Activated CD8-positive, alpha-beta T cell treated with anti-CD3 and anti-CD28 coated beads for 36 hours (primary cell): ENCODE measurements at places on chromosomes 6 and 20. TPM values are rescaled to one million over a fixed set of nuclear protein-coding genes. Genes with fewer than 3 reads are reported as not detected.

RWDD1 gene
- total RNA-seq, result 46.0 TPM

GGTLC1 gene
- not detected for total RNA-seq

PIGT gene
- 43.7 TPM for total RNA-seq

TREM1 gene
- total RNA-seq, result not detected

SPATA2 gene
- 7.4 TPM for total RNA-seq

SLC22A1 gene
- 0.31 TPM for total RNA-seq

LY6G6C gene
- total RNA-seq, result not detected

DNA sequence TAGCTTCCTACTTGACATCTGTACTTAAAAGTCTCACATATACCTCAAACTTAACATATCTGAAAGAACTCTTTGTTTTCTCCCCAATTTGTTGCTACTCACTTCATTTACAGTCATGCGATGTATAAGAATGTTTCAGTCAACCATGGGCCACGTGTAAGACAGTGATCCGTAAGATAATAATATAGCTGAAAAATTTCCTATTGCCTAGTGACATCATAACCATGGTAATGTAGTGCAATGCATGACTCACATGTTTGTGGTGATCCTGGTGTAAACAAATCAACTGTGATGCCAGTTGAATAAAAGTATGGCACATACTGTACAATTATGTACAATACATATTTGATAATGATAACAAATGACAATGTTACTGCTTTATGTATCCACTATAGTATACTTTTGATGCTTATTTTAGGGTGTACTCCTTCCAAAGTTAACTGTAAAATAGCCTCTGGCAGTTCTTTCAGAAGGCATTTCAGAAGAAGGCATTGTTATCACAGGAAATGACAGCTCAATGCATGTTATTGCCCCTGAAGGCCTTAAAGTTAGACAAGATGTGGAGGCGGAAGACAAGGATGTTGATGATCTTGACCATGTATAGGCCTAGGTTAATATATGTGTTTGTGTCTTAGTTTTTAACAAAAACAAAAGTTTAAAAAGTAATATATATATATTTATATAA is 579.0 kb downstream of the EPHA7 start:
- no peaks in the 10 kb centered on the region for H3K27me3 ChIP-seq
- H3K4me1 ChIP-seq, result no peaks in the 10 kb centered on the region
- DNase-seq, result no peak
- H3K27ac ChIP-seq, result no peak overlapping the region

DNA sequence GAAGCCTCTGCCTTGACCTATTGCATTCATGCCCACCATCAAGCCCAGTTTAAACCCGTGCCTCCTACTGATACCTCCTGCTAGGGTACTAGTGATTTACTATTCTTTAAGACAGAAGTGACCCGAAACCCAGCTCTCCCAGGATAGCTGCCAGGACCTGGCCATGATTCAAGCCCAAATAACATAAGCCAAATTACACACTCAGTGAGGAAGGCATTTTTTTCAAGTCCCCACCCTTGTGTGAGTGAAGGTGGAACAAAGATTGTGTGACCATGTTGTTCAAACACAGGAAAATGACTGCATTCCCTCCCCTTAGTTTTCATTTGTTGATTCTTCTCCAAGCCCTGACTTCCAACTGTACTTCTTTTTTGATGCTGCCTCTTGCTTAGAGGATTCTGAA is 3.7 kb upstream of the KAT14 start:
- H3K4me3 ChIP-seq, result no peak overlapping the region
- H3K4me1 ChIP-seq, result peaks cover 7% of the 10 kb centered on the region
- no peak for DNase-seq
- no peaks in the 10 kb centered on the region for H3K27me3 ChIP-seq
- no peak overlapping the region for H3K27ac ChIP-seq

DNA sequence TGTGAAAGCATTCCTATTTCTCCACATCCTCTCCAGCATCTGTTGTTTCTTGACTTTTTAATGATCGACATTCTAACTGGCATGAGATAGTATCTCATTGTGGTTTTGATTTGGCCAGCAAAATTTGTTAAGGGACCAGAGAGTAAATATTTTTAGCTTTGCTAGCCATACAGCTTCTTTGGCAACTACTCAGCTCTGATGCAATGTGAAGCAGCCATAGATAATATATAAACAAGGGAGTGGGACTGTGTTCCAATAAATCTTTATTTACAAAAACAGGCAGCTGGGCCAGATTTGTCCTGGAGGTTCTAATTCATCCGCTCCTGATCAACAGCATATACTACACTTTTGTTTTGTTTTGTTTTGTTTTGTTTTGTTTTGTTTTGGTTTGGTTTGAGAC is 202.9 kb downstream of the ZNF217 start:
- H3K27me3 ChIP-seq, result peaks cover 2% of the 10 kb centered on the region
- no peak overlapping the region for H3K27ac ChIP-seq
- no peak overlapping the region for H3K4me3 ChIP-seq
- no peaks in the 10 kb centered on the region for H3K36me3 ChIP-seq

- no peak overlapping the region for H3K4me3 ChIP-seq
- H3K36me3 ChIP-seq, result no peaks in the 10 kb centered on the region
- no peak overlapping the region for H3K27ac ChIP-seq
- peaks cover 8% of the 10 kb centered on the region for H3K27me3 ChIP-seq
- H3K4me1 ChIP-seq, result no peaks in the 10 kb centered on the region
- DNase-seq, result no peak
These were observed 55.5 kb downstream of the AFDN start for GRCh38 chr6:167882244-167882643.

DNA sequence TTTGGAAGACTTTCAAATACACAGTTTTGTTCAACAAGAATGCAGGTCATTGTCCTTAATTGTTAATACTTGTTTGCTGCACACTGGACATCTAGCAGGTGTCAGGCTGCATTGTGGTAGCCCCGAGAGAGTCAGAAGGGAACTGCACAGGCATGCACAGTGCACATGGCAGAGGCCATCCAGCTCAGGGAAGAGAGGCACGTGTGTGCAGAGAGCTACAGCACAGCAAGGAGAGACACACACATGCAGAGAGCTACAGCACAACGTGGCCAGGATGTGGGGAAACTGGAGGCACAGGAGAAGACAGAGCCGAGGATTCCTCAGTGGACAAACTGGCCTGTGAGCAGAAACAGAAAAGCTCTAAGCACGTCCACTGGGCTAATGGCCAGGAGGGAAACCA is 272.0 kb downstream of the SMOC2 start:
- H3K27me3 ChIP-seq, result peaks cover 3% of the 10 kb centered on the region
- DNase-seq, result no peak
- no peaks in the 10 kb centered on the region for H3K4me1 ChIP-seq
- no peaks in the 10 kb centered on the region for H3K36me3 ChIP-seq
- no peak overlapping the region for H3K4me3 ChIP-seq

DNA sequence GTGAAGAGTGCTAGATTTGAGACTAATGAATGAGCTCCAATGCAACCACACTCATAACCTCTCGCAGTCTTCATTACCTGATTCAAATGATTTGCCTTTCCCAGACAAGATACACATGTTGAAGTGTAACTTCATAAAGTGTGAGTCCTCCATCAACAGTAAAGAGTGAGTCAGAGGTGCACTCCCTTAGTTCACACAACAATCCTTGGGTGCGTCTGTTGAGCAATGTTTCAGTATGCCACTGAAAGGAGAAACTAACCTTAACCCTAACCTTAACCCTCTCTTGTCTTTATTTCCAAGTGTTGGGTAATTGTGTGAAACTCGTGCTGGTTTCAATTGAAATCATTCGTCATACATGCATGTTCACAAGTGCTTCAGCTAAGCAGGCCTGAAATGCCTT is 21.0 kb upstream of the RIN2 start:
- no peak overlapping the region for H3K27ac ChIP-seq
- no peak overlapping the region for H3K4me3 ChIP-seq
- H3K4me1 ChIP-seq, result peaks cover 2% of the 10 kb centered on the region
- H3K27me3 ChIP-seq, result peaks cover 7% of the 10 kb centered on the region

GRCh38 chr20:60407011-60407771 is 449.0 kb downstream of the CDH26 start:
- no peak overlapping the region for H3K27ac ChIP-seq
- no peak for DNase-seq
- no peaks in the 10 kb centered on the region for H3K36me3 ChIP-seq
- H3K27me3 ChIP-seq, result peaks cover under 1% of the 10 kb centered on the region
- no peaks in the 10 kb centered on the region for H3K4me1 ChIP-seq

DNA sequence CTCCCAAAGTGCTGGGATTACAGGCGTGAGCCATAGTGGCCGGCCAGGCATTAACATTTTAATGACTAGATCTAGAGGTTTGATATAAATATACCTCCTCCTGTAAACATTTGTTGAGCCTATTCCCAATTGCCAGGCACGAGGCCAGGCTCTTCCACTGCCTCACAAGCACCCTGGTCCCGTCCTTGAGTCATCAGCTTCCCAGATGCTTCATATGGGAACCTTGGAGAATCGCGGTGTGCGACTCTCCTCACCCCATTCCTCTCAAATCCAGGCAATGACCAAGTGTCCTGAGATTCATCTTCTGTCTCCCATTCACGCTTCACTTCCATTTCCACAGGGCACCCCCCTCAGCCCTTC is 35.9 kb upstream of the PIM1 start:
- H3K4me3 ChIP-seq, result no peak overlapping the region
- H3K27me3 ChIP-seq, result no peaks in the 10 kb centered on the region
- H3K4me1 ChIP-seq, result peaks cover 26% of the 10 kb centered on the region
- peak overlapping the region; percentile 79 for H3K27ac ChIP-seq

- peak; percentile 45 for DNase-seq
- peak overlapping the region; percentile 38 for H3K4me3 ChIP-seq
- H3K27ac ChIP-seq, result no peak overlapping the region
- H3K4me1 ChIP-seq, result peaks cover 26% of the 10 kb centered on the region
- H3K27me3 ChIP-seq, result no peaks in the 10 kb centered on the region
These were observed 1.5 kb upstream of the SLC2A4RG start for GRCh38 chr20:63737945-63738686.

- peaks cover 17% of the 10 kb centered on the region for H3K27me3 ChIP-seq
- H3K4me3 ChIP-seq, result no peak overlapping the region
- DNase-seq, result no peak
- H3K36me3 ChIP-seq, result no peaks in the 10 kb centered on the region
- no peak overlapping the region for H3K27ac ChIP-seq
These were observed 15.5 kb downstream of the CYP39A1 start for GRCh38 chr6:46637145-46637544.
